HFFc6 (cell line): ENCODE measurements at places on chromosomes 6 and 20. TPM values are rescaled to one million over a fixed set of nuclear protein-coding genes. Genes with fewer than 3 reads are reported as not detected.

DNA sequence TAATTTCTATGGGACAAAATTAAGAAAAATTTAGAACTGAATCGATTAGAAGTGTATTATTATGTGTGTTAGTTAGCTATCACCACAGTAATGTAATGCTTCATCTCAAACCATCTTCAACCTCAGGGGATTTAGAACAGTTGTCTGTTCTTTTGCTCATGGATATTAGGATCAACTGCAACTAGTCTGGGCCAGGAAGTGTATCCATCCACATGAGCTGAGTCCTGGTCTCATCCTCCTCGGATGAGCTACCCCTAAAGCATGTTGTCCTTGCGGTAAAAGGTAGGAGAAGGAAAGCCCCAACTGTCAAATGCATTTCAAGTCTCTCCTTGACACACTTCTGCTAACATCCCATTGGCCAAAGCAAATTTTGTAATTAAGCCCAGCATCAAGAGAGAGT is 537.7 kb downstream of the KIF16B start:
- no peak overlapping the region for H3K4me3 ChIP-seq
- no peaks in the 10 kb centered on the region for H3K36me3 ChIP-seq
- H3K27me3 ChIP-seq: peaks cover 1% of the 10 kb centered on the region; the same call in 1 of the 2 replicates
- no peaks in the 10 kb centered on the region for H3K4me1 ChIP-seq
- DNase-seq: no peak

- H3K27ac ChIP-seq: no peak overlapping the region
- DNase-seq: no peak
Observed at GRCh38 chr6:90190752-90191395, 105.8 kb downstream of the BACH2 start.

DNA sequence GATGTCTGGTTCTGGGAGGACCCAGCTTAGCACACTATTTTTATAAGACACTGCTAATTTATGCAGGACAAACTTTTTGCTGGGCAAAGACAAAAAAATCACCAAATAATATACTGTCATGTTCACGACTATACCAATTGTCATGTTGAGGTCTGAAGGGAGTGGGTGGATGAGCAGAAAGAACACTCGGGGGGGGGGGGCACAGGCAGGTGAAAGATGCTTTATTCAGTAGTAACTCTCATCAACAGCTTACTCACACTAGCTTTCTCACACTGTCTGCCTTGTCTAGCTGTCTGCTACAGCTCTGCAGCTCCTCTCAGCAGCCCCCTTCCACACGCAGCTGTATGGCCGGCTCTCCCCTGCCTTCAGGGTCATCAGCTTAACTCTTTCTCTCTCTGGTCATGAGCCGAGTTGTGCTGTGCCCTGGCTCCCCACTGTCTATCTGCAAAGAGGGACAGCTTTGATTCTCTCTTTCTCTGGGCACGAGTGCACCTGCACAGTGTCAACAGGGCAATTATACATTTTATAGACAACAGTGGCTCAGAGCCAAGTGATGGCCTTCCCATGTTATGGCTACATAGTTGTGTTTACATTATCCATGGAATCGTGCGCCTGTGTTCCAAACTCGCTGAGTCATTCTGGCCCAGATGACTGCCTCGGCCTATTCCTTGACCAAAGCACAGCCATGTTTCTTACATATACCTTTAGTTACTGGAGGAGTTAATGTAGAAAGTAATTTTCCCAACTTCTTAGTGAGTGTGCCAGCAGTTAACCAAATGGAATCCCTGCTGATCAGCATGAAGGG is 187.7 kb upstream of the PRSS16 start:
- no peak for DNase-seq
- H3K27me3 ChIP-seq: peaks cover 2% of the 10 kb centered on the region
- H3K4me1 ChIP-seq: no peaks in the 10 kb centered on the region
- no peaks in the 10 kb centered on the region for H3K36me3 ChIP-seq
- H3K4me3 ChIP-seq: no peak overlapping the region

DNA sequence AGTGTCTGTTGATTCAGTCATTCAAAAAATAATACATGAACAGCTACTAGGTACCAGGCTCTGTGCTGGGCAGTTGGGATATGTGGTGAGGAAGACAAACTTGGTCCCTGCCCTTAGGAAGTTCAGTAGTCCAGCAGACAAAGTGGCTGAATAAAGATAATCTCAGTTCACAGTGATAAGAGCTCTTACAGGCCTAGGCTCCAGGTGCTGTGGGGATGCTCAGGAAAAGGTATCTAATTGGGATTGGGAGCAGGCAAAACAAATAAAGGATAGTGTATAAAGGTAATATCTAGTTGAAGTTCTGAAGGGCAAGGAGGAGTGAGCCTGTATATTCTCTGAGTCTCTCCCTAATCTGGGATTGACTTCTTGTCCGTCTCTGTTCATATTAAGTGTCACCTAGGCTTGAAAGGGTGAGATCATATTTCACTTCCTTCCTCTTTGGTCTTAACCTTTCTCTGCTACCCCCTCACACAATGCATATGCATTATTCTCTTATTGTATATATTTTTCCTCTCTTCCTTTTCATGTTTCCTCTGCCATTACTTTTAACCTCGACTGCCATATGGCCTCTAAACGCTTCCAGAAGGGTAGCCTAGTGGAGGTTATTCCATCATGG is 13.5 kb downstream of the PTPN1 start:
- H3K27ac ChIP-seq: peak overlapping the region; percentile 18
- H3K4me3 ChIP-seq: no peak overlapping the region
- H3K27me3 ChIP-seq: no peaks in the 10 kb centered on the region
- peaks cover 9% of the 10 kb centered on the region; the same call in 1 of the 2 replicates for H3K36me3 ChIP-seq
- H3K4me1 ChIP-seq: peaks cover 54% of the 10 kb centered on the region

DNA sequence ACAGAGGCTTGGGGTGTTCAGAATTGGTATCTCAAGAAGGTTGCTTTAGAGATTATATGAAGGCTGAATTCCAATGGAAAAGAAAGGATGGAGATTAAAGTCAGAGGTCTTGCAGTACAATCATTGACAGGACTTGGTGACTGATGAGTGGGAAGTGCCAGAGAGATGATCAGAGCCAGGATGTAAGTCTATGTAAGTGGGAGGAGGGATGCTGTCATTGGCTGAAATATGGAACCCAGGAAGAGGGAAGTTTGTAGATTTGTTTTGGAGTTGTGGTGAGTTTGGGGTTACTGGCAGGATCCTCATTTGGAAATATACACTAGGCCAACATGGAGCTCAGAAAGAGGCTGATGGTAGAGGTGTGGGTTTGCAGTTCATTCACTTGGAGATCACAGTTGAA is 23.8 kb upstream of the TNFAIP3 start:
- DNase-seq: no peak
- no peaks in the 10 kb centered on the region for H3K4me1 ChIP-seq

GRCh38 chr6:154614101-154614500 is 103.6 kb upstream of the CNKSR3 start:
- H3K27ac ChIP-seq: peak overlapping the region; percentile 3; the same call in 1 of the 2 replicates
- no peak overlapping the region for H3K4me3 ChIP-seq
- peaks cover 7% of the 10 kb centered on the region; the same call in 1 of the 2 replicates for H3K27me3 ChIP-seq
- H3K4me1 ChIP-seq: peaks cover 27% of the 10 kb centered on the region

- H3K4me3 ChIP-seq: peak overlapping the region; percentile 43
- no peak for DNase-seq
- peaks cover 46% of the 10 kb centered on the region for H3K36me3 ChIP-seq
- H3K4me1 ChIP-seq: peaks cover 46% of the 10 kb centered on the region
- peaks cover 1% of the 10 kb centered on the region; the same call in 1 of the 2 replicates for H3K27me3 ChIP-seq
Observed at GRCh38 chr6:83182114-83182513, 11.0 kb downstream of the PGM3 start.

DNA sequence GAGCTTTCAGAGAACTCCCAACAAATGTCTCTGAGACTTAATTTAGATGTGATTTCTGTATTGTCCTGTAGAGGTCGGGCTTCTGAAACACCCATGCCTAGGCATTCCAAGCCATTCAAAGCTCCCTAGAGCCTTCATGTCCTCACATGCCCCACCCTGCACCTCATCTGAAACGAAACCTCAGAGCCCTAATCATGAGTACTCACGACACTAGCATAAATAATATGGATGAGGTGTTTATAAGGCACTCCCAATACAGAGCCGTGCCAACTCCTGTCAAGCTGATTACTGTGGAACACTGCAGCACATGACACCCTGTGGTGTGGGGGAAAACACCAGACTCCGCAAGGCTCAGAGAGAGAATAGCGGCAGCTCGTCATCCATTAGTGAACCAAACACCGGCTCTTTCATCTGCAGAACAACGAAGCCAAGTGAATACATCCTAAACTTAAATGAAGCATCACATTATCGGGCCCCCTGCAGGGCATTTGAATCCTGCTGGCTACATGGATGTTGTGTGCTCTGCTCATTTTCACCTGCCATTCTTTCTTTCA is 83.8 kb downstream of the FNDC1 start:
- H3K36me3 ChIP-seq: no peaks in the 10 kb centered on the region
- peaks cover 6% of the 10 kb centered on the region for H3K27me3 ChIP-seq
- peak; percentile 52 for DNase-seq
- H3K4me3 ChIP-seq: peak overlapping the region; percentile 77
- peaks cover 25% of the 10 kb centered on the region for H3K4me1 ChIP-seq

GRCh38 chr6:83215131-83216047 is 22.2 kb downstream of the RWDD2A start:
- H3K27ac ChIP-seq: peak overlapping the region; percentile 79
- H3K36me3 ChIP-seq: no peaks in the 10 kb centered on the region
- DNase-seq: peak; percentile 75
- no peak overlapping the region for H3K4me3 ChIP-seq

GRCh38 chr6:138416206-138416605 is 12.2 kb downstream of the HEBP2 start:
- H3K36me3 ChIP-seq: peaks cover 16% of the 10 kb centered on the region
- no peak overlapping the region for H3K27ac ChIP-seq
- H3K4me1 ChIP-seq: peaks cover 9% of the 10 kb centered on the region
- DNase-seq: no peak

DNA sequence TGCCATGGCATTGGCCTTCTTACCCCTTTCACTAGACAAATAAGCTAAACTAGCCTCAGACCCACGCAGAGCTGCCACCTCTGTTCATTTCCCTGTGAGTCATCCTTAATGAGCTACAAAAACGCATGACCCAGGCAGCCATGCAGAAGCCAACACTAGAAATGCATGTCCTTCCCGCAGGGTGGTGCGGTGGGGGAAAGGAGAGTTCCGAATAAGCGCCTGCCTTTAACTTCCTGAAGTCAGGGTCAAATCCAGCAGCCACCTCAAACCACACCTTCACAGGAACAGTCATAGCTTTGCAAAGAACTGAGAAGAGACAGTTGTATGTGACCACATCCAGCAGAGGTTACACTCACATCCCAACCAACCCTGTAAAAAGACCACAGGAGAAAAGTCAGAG is 40.4 kb downstream of the IRF4 start:
- no peak overlapping the region for H3K4me3 ChIP-seq
- H3K36me3 ChIP-seq: no peaks in the 10 kb centered on the region

DNA sequence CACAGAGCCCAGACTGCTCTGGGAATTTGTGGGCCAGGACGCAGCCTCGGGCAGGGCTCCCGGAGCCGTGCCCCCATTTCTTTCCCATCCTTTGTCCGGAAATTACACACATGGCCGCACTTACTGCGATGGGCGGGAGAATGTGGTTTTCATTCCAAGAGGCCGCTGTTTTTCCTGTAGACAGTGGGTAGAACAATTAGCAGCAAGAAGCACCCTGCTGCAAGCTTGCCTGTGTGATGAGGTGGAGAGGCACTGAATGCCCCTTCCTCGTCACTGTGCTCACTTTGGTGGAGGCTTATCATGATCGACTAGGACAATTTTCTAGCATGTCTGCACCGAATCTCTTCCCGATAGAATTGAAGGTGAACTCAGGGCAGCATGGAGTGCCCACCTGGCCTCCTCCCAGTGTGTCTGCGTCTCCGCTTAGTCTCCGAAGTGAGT is 102.8 kb downstream of the DACT2 start:
- peaks cover 2% of the 10 kb centered on the region; the same call in 1 of the 2 replicates for H3K27me3 ChIP-seq
- DNase-seq: no peak
- H3K4me1 ChIP-seq: no peaks in the 10 kb centered on the region
- H3K36me3 ChIP-seq: peaks cover 8% of the 10 kb centered on the region; the same call in 1 of the 2 replicates

GRCh38 chr20:56376331-56376730 is 15.7 kb downstream of the AURKA start:
- peak overlapping the region; percentile 43 for H3K27ac ChIP-seq
- H3K27me3 ChIP-seq: no peaks in the 10 kb centered on the region
- H3K4me3 ChIP-seq: no peak overlapping the region
- peaks cover 52% of the 10 kb centered on the region for H3K4me1 ChIP-seq
- no peak for DNase-seq

GRCh38 chr6:157505912-157506491 is 125.0 kb downstream of the ZDHHC14 start:
- H3K27ac ChIP-seq: no peak overlapping the region
- H3K4me3 ChIP-seq: no peak overlapping the region
- H3K36me3 ChIP-seq: peaks cover 31% of the 10 kb centered on the region
- no peak for DNase-seq
- peaks cover 2% of the 10 kb centered on the region; the same call in 1 of the 2 replicates for H3K27me3 ChIP-seq
- H3K4me1 ChIP-seq: no peaks in the 10 kb centered on the region

- H3K27me3 ChIP-seq: no peaks in the 10 kb centered on the region
- H3K27ac ChIP-seq: no peak overlapping the region
- no peak overlapping the region for H3K4me3 ChIP-seq
- no peak for DNase-seq
Observed at GRCh38 chr6:128397996-128398395, 122.4 kb downstream of the PTPRK start.

GRCh38 chr6:157530126-157530525 is 149.1 kb downstream of the ZDHHC14 start:
- H3K4me1 ChIP-seq: peaks cover 5% of the 10 kb centered on the region
- no peaks in the 10 kb centered on the region for H3K36me3 ChIP-seq
- H3K4me3 ChIP-seq: no peak overlapping the region
- H3K27ac ChIP-seq: no peak overlapping the region
- DNase-seq: no peak

DNA sequence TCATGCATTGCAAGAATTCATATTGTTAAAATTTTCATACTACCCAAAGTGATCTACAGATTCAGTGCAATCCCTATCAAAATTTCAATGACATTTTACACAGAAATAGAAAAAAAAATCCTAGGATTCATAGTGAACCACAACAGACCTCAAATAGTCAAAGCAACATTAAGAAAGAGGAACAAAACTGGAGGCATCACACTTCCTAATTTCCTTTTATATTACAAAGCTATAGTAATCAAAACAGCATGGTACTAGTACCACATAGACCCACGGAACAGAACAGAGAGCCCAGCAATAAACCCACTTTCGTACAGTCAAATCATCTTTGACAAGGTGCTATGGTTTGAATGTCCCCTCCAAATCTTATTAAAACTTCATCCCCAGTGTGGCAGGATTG is 39.7 kb downstream of the NTSR1 start:
- H3K27ac ChIP-seq: no peak overlapping the region
- H3K36me3 ChIP-seq: peaks cover 6% of the 10 kb centered on the region; the same call in 1 of the 2 replicates
- peaks cover 13% of the 10 kb centered on the region for H3K4me1 ChIP-seq
- H3K27me3 ChIP-seq: peaks cover 7% of the 10 kb centered on the region
- no peak overlapping the region for H3K4me3 ChIP-seq

- H3K36me3 ChIP-seq: no peaks in the 10 kb centered on the region
- no peak overlapping the region for H3K4me3 ChIP-seq
- no peak overlapping the region for H3K27ac ChIP-seq
- DNase-seq: no peak
- no peaks in the 10 kb centered on the region for H3K4me1 ChIP-seq
Observed at GRCh38 chr6:252775-253535, 39.3 kb upstream of the DUSP22 start.

Gene GSTA3
- not detected in 2 replicates for total RNA-seq

Gene MUCL3
- not detected in 3 replicates for total RNA-seq

Gene NKX2-4
- total RNA-seq: not detected in 2 replicates

Gene RREB1
- total RNA-seq: 18.2 to 24.2 TPM (median 23.3 TPM) in 3 replicates

Gene TP53TG5
- not detected in 2 replicates for total RNA-seq

Gene LY6G6C
- total RNA-seq: not detected in 3 replicates
